Stimulated activated CD4-positive, alpha-beta T cell treated with anti-CD3 and anti-CD28 coated beads, Interleukin-15, amount 100 ng/mL, for 1 hour (primary cell): ENCODE measurements at places on chromosomes 2 and 18.

DNA sequence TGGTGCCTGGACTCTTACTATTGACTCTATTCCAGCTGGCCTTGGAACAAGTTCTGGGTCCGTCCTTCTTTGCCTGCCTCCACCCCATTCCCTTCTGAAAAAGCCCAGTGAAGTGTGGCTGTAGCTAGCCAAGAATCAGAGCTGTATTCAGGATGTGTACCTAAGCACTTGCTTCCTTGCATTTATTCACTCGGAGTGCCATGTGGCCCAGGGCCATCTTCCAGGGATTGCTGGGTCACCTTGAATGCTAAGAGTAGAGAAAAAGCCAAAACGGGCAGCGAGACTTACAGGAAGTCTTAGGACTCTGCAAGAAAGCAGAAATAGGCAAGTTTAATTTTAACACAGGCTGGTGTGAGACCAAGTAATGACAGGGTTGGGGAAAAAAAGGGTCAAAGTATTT lies 4.1 kb downstream of the ITGA6 start:
- no peak for DNase-seq

- no peak for DNase-seq
These were observed 201.3 kb downstream of the EPHA4 start for GRCh38 chr2:221370857-221371211.

- no peak for DNase-seq
These were observed 362.3 kb downstream of the MYCN start for GRCh38 chr2:16302431-16303272.

DNA sequence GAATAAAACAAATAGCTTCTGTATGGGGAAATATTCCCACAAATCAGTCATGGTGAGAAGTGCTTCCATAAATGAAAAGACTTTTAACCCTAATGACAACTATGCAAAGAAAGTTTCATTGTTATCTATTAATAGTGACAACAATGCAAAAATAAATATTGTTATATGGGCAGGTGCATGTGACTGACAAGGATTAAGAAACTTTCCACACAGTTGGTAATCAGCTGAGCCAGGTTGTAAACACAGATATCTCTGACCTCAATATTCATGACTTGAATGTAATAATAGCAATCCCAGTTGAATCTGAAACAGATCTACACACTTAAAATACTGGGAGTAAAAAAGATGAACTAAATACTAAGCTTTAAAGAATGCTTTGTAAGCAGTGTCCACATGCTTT lies 517.0 kb upstream of the SOX11 start:
- DNase-seq = no peak

DNA sequence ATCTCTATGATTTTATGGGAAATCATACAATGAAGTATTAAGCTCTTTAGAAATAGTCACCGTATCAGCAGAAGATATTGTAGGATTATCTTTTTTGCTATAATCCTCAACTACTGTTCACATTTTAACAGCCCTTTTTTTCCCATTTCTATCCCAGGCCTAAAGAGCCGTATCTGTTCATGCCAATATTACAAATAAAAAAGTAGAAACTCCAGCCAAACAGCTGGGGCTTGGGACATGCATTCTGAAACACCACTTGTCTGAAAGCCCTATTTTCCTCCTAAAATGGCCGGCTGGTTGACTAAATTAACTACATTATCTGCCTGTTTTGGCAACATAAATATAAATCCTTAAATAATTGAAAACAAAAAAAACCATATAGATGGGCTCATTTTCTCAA lies 477.8 kb downstream of the CDH2 start:
- no peak for DNase-seq

- DNase-seq = no peak
These were observed 118.3 kb downstream of the MGAT5 start for GRCh38 chr2:134372141-134372540.

DNA sequence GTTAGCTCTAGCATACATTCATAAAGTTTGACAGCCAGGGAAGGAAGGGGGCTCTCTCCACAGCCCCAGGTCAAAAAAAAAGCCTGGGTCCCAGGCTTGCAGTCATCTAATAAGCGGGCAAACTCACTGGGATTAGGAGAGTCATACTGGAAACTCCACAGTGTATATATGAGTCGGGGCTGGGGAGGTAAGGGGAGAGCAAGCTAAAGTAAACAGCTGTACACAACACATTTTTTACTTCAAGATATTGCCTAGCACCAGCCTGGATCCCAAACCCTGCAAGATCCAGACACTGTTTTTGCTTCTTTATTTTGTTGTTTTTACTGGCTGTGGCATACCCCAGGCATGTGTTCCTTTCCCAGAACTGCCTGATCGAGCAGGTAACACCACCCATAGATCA lies 291.3 kb upstream of the TANK start:
- no peak for DNase-seq

- no peak for DNase-seq
These were observed 51.9 kb upstream of the HNMT start for GRCh38 chr2:137912371-137912770.

GRCh38 chr2:50582164-50582563 lies 449.8 kb downstream of the NRXN1 start:
- no peak for DNase-seq

GRCh38 chr2:81396417-81397019 lies 1092.0 kb upstream of the LRRTM1 start:
- no peak for DNase-seq

- DNase-seq = no peak
These were observed 1354.9 kb upstream of the TMEFF2 start for GRCh38 chr2:193549661-193550060.

- DNase-seq = no peak
These were observed 326.5 kb upstream of the THUMPD2 start for GRCh38 chr2:40105593-40105992.

DNA sequence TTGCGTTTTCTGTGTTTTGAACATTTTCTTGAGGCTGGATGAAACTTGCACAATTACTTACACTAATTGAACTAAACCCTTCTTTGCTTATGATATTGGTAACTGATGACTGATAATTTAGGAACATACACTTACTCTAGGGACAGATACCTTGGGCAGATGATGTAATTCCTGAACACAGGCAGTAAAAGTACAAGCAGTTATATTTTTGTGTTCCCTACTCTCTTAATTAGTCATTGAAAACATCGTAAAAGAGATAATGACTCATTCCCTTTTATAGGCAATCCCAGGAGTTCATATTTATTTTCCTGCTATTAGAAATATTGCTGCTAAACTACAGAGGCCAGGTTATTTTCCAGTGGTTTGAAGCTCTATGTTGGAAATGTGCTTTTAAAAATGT lies 46.4 kb downstream of the CCDC85A start:
- no peak for DNase-seq

DNA sequence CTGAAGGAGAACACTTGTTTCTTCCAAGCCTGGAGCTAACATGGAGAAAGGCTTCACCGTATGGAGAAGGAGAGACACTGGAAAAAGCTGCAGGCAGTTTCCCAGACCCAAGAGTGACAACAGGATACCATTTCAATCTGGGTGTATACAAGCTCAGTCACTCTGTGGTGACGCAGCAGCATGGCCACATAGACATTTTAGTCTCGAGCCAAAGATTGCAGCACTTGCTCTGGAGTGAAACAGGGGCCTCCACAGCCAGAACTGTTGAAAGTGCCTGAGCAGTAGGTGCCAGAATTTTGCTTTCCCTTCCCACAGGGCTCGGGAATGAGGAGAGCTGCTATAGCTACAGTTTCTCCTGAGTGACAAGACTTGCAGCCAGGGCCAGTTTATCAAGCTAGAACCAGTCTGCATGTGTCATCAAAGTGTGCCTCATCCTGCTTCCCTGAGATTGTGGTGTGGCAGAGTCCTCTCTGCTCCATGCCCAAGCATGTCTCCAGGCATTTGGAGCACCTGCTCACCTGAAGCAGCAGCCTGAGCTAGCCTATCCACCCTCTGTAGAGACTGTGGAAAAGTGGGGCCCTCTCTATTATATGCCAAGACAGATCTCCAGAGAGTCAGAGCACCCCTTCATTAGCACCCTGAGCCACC lies 234.6 kb upstream of the CDH19 start:
- DNase-seq = no peak

DNA sequence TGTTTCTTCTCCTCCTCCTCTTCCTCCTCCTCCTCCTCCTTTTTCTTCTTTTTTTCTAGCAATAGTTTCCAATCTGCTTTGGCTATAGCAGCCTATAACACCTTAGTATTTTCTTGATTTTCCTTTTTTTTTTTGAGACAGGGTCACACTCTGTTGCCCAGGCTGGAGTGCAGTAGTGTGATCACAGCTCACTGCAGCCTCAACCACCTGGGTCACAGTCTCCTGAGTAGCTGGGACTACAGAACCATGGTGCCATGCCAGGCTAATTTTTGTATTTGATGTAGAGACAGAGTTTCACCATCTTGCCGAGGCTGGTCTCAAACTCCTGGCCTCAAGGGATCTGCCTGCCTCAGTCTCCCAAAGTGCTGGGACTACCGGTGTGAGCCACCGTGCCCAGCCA lies 10.7 kb upstream of the THNSL2 start:
- DNase-seq = no peak

- DNase-seq = no peak
These were observed 639.8 kb upstream of the ZEB2 start for GRCh38 chr2:145159676-145160075.

DNA sequence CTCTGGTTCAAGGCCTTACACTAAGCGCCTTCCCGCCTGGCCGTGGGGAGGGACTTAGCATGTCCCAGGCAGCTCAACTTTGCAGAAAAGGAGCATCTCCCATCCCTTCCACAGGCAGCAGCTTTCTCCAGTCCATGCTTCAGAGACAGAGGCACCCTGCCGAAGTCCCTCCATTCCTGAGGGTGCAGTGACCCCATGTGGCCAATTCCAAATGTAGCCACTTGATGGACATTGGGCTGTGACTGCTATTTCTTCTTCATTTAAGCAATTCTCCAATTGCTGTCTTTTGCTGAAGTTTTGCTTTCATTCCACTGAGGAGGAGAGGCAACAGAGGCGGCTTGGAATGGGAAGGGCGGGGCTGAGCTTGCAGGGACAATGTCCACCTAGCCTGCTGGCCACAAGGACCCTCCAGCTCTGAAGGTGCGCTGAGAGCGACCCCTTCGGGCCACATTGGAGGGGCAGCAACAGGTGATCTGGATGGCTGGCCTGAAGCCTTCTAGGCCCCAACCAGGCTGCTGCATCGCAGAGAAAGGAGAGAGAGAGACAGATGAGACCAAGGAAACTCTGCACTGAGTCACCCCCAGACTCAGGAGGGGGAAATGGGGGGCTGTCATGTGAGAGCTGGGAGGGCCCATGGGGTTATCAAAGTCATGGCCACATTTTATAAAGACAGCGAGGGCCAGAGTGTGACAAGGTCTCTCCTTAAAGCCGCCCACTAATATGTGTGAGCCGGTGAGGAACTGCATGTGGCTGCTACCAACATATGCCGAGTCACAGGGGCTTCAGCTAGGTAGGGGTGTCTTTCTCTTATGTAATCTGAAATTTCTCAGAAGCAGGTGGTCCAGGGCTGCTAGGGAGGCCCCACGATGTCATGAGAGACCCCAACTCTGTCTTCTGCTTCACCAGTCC lies 61.3 kb downstream of the LONRF2 start:
- no peak for DNase-seq

DNA sequence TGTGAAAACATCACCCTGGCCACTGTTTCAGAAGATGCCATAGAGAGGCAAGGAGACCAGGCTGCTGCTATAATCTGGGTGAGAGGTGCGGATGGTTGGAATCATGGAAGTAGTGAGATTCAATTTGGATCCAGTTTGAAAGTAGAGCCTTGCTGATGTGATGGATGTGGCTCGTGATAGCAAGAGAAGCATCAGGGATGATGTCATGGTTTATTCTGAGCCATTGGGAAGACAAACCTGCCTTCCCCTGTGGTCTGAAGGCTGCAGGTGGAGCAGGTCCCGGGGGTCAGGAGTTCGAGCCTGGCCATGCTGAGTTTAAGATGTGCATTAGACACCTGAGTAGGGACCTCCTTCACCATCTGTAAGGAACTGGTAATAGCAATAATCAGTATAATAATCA lies 49.6 kb upstream of the CHMP1B start:
- DNase-seq = no peak

DNA sequence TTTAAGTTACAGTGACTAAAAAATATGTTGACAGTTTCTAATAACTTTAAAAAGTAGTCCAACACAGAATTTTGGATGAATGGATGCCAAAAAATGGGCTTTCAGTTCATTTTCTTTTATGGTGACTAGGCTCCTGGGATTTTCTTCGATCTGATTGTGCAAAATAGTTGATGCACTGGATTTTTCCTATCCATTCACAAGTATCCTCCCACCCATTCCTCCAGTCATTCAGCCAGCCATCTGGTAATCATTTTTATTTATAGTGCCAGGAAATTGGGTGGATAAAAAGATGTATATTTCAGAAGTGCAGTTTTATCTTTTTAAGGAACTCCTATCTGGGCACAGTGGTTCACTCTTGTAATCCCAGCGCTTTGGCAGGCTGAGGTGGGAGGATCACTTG lies 175.1 kb downstream of the PTPRM start:
- DNase-seq = no peak

DNA sequence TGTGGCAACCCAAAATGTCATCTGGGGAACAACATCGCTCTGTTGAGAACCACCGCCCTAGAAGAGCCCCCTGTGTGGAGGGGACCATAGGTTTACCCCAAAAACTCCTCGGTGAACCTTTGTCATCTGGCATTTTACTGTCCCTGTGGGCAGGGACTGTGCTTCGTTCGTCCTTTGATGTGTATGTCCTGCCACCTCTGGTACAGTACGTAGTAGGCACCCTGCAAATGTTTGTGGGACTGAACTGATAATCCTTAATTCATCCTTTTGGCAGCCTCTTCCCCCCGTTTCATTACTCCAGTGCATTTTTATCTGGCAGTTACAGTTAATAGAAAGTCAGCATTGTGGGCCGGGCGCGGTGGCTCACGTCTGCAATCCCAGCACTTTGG lies 728 bp downstream of the NAPG start:
- no peak for DNase-seq

DNA sequence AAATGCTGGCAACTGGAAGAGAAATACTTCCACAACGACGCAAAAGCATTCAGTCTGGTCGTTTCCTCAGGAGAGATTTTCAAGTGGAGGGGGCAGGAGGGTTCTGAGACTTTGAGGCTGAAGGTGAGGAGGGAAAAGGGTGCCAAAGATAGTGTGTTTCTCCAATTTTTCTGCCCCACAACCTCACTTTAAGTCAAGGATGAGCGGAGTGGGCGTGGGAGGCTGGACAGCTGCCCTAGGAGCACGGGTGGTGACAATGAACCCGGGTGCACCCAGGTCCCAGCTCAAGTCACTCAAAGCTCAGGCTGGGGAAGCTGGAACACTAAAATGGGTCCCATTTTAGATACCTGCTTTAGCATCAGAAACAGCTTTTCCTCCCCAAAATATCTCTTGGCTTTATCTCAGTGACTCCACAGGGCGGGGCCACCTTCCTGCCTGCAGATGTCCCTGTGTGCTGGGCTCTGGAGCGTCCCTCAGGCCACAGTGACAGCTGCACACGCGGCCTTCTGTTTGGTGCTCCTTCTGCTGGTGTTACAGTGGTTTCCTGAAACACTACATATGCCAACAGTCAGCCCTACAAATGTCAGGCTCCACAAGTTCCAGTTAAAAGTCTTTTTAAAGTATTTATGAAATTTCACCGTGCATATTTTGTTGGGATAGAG lies 1.4 kb upstream of the MBP start:
- DNase-seq = no peak

DNA sequence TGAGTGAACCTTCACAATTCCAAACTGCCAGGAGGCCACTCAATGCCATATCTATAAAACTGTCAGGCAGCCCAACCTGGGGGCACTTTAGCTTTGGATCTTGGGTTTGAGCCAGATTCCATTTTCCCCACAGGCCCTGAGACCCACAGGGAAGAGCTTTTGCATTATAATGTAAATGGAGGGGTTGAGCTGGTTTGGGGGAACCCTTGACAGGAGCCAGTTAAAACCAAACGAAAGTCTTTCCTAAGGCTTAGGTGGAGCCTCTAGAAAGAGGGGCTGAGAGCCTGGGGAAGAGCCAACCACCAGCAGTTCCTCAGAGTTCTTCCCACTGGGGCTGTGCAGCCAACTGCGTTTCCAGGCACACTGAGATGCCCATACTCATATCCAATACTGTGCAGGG lies 42.7 kb downstream of the BCL11A start:
- no peak for DNase-seq
